ENCODE measurements at places on chromosomes 12 and 14.

GRCh38 chr14:61803755-61804154 is 41.5 kb downstream of the SNAPC1 start:
- DNase-seq: no peak

DNA sequence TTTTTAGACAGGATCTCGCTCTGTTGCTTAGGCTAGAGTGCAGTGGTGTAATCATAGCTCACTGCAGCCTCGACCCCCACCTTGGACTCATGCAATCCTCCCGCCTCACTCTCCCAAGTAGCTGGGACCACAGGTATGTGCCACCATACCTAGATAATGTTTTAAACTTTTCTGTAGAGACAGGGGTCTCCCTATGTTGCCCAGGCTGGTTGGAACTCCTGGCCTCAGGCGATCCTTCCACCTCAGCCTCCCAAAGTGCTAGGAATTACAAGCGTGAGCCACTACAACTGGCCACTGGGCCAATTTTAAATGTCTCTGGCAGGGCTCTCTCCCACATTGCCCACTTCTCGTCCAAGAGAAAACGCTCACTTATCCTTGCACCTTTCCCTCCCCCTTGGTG is 66.5 kb upstream of the DACT1 start:
- DNase-seq: no peak

DNA sequence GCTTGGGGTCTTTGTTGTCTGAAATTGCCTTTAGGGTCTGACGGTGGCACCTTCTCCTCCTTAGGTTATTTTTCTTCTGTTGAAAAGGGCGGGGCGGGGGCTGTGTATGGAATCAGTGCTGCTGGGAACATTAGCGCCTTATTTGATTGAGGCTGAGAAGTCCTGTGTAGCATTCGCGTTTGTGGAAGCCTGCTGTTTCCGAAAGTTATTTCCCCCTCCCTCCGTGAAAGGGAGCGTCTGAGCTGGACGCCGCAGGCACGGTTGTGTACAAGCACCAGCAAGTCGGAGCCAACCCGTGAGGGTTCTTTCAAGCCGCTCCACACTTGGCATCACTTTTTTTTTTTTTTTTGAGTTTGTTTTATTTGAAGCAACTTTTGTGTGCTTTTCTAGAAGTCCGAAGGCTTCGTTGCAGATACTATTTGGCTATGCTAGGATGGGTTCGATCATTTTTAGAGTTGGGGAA is 1.1 kb downstream of the SYNE2 start:
- DNase-seq: peak; percentile 16

DNA sequence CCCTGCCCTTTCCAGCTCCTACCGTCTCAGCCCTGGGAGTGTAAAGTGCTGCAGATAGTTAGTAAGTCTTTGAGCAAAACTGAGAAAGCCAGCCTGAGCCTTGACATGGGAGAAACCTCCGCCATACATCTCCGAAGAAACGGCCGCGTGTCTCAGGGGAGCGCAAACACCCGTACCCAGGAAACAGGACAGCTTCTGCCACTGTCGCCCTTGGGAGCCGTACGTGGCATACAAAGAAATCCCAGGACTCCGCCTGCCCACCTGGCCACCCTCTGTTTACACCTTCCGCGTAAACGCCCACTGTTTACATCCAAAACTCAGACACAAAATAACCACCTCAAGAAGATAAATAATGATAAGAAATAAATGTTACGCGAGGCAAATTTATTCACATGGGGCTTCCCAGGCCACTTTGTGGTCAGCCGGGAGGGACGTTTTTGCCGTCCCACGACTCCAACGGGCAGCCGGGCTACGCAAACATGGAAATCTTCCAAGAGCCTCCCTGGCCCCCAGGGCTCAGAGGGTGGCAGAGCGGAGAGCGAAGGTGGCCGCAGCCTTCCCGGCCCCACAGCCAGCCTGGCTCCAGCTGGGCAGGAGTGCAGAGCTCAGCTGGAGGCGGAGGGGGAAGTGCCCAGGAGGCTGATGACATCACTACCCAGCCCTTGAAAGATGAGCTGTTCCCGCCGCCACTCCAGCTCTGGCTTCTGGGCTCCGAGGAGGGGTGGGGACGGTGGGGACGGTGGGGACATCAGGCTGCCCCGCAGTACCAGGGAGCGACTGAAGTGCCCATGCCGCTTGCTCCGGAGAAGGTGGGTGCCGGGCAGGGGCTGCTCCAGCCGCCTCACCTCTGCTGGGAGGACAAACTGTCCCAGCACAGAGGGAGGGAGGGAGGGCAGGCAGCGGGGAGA is at the start of gene BDKRB2:
Gene BDKRB2, plus strand, starts transcription at position 689 of the 908 bp plus-strand sequence. CDS start 32,269 bp downstream, outside the sequence.
- DNase-seq: peak; percentile 11

GRCh38 chr14:95485222-95485819 is 31.1 kb downstream of the SYNE3 start:
- DNase-seq: no peak

GRCh38 chr12:77842430-77842829 is 11.7 kb downstream of the NAV3 start:
- no peak for DNase-seq

DNA sequence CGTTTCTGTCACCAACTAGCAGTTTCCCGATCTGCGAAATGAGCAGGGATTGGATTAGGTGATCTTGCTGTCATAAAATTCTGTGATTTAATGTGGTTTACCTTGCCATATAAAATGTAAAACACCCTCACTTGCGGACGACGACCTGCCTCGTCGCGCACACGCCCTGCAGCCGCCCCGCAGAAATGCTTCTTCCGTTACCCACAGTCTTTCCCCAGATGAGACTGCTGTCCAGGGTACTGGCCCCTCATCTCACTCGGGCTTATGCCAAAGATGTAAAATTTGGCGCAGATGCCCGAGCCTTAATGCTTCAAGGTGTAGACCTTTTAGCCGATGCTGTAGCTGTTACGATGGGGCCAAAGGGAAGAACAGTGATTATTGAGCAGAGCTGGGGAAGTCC is 17.7 kb upstream of the FOXJ2 start:
- DNase-seq: no peak

DNA sequence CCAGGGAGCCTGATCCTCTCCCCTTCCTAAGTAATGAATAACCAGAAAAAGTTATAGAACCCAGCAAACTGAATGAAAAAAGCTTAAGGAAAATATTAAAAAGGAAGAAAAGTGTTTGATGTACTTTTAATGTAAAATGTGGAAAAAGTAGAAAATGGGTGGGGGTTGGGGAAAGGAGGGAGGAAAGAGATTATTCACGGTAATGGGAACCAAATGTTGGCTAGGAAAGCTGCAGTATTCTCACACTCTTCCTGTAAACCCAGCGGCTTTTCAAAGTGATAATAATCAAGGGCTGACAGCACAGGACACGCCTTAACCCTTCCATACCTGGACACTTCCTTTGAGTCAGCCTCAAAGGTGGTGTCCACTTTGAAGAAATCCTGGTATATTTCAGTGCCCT is 139.2 kb downstream of the TGFB3 start:
- DNase-seq: no peak

GRCh38 chr14:51327376-51327775 is 87.3 kb downstream of the TMX1 start:
- no peak for DNase-seq

GRCh38 chr12:53078425-53079225 is 565 bp downstream of the SPRYD3 start:
- DNase-seq: no peak

DNA sequence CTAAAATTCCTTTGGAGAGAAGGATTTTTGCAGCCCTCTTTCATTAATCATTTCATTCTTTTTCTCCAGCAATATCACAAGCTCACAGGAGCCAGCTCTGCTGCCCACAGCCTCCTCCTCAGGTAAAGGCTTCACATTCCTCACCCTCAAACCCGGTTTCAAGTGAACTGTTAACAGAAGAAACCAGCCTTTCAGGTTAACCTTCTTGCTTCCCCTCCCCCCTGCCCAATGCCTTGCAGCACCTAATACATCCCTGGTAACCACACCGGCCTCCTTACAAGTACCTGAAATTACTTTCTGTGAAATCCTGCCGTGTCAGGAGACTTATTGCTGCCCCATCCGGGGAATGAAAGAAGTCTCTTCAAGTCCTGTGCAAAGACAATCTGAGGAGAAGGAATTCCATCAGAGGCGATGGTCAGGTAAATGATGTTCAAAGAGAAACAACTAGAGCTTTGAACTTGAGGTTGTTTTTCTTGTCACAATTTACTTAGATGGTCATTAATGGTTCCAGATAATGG is 111.2 kb downstream of the MYRFL start:
- no peak for DNase-seq

GRCh38 chr12:65518771-65519170 is 240.3 kb downstream of the MSRB3 start:
- no peak for DNase-seq

DNA sequence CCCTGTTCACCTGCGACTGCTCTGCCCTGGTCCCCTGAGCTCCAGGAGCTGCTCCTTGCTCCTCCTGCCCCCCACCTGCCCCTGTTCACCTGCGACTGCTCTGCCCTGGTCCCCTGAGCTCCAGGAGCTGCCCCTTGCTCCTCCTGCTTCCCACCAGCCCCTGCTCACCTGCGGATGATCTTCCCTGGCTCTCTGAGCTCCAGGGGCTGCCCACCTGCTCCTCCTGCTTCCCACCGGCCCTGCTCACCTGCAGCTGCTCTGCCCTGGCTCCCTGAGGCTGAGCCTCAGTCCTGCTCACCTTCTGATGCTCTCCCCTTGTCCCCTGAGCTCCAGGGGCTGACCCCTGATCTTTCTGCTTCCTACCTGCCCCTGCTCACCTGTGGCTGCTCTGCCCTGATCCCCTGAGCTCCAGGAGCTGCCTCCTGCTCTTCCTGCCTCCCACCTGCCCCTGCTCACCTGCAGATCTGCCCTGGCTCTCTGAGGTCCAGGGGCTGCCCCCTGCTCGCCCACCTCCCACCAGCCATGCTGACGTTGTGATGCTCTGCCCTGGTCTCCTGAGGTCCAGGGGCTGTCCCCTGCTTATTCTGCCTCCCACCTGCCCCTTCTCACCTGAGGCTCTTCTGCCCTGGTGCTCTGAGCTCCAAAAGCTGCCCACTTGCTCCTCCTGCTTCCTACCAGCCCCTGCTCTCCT is 219.2 kb downstream of the TMEM121 start:
- DNase-seq: no peak

DNA sequence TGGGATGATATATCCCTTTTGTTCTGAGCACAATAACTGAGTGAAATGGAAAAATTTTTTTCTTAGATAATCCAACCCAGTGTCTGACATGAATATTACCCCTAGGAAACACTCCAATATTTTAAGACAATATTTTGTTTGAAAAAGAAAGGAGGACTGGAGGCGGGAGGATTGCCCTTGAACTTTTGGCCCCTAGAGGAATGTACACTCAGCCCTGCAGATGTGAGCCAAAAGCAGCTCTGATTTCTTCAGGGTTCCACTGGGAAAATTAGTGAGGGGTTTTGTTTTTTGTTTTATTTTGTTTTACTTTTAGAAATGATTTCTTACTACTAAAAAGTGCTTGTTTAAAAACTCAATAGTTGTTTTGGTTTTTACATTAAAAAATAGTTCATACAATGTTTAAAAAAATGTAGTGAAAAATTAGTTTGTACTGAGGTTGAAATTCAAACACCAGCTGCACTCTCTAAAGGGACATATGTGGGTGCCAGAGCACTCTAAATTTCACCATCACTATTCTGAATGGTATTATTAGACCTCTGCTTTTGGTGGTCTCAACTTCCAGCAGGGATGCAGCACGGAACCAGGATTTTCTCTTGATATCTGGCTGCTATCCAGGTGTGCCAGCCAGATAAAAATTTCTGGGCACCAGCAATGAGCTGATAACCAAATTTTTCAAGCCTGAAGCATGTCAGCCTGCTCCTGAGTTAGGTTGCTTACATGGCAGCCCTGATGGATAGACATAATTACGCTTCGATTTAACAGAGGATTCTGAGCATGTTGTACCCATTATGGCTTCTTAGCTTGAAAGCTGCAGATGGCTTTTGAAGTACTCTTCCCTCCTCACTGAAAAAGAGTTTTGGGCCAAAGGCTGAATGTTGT is 141.9 kb downstream of the ANO6 start:
- DNase-seq: no peak

DNA sequence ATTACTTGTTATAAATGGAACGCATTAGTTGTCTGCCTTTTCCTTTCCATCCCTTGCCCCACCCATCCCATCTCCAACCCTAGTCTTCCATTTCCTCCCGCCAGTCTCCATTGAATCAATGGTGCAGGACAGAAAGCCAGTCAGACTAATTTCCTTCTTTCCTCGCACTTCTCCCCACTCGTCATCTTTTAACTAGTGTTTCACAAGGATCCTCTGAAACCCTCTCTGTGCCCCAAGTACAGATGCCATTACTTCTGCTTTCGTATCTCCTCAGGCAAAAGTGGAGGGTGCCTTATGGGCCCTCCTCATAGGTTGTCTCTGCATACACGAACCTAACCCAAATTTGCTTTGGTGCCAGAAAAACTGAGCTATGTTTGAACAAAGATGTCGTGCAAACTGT is 4.2 kb downstream of the DAZAP2 start:
- no peak for DNase-seq

GRCh38 chr12:44816446-44817017 is 59.6 kb downstream of the NELL2 start:
- no peak for DNase-seq

DNA sequence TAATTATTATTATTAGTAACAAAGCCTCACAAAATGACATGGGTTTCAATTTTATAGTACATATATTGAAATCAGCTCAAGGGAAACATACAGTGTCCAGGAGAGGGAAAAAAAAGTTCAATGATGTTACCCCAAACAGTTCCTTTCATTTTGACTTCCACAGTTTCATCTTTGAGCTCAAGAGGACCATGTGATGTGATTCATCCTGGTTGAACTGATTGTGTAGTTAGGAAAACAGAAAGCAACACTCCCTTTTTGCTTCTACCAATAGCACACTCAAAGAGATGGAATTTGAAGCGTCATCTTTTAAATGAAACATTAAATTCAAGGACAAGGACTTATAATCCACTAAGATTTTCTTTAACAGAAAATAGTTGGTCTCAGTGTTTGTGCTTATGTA is 461.0 kb downstream of the FOXG1 start:
- no peak for DNase-seq

DNA sequence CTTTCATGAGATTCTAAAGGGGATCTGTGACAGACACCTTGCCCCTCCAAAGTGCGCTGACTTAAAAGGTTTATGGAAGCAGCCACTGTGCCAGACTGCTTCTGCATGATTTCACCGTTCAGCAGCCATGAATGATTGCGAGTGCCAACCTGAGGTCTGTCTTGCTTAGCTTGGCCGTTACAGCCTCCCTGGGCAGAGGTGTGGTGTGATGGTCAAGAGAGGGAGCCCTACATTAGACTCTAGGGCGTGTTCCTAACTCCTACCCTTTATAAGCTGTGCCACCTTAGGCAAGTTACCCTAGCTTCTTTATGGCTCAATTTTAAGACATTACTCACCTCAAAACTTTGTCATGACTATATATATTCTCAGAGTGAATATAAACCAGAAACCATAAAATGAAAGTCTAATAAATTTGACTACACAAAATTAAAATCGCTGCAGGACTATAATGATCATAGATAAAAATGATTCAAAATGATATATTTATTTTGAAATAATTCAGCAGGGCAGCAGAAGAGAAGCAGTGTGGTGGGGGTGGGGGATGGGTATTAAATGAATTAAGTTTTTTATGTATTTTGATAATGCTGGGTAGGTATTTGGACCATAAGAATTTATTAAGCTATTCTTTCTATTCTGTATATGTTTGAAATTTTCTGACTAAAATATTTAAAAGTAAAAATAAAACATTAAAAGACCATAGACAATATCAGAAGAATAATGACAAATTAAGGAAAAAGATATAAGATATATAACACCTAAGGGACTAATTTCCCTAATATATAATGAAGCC is 47.7 kb upstream of the MBIP start:
- DNase-seq: no peak
